Bronchial epithelial cell (primary cell): ENCODE measurements at places on chromosomes 3 and 15.

- DNase-seq, result no peak
These were observed 827.6 kb upstream of the CFAP20DC start for GRCh38 chr3:59877263-59878037.

DNA sequence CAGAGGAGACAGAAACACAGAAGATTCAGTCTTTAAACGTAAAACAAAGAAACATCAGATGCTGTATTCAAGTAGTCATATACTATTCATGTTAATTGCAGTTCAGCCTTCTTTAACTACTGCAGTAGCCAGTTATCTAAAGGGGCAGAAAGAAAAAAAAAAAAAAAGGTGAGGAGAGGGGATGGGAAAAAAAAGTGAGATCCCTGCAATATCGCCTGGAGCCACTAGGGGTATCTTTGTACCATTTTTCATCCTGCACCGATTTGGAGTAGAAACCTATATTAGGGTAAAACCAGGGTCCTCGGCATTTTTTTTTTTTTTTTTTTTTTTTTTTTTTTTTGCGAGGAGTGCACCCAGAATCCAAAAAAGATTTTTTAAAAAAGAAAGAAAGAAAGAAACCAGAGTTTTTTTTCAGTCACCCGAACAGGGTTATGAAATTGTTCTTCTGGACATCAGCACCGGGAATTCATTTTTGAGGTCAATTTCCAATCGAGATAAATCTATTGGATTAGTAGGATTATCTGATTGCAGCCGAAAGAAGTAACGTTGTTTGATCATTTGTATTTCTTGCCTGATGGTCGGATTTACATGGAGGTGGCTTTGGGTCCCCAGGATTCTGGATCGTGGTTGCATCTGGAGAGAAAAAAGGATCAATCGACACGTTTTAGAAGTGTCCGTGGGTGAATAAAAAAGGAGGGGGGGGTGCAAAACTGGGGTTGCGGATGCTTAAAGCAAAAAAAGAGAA lies 186.7 kb downstream of the NLGN1 start:
- peak; percentile 10 for DNase-seq

GRCh38 chr3:40190056-40190455 lies 119.5 kb upstream of the EIF1B start:
- DNase-seq, result no peak

- no peak for DNase-seq
These were observed 7.7 kb downstream of the IGDCC4 start for GRCh38 chr15:65414841-65415621.

DNA sequence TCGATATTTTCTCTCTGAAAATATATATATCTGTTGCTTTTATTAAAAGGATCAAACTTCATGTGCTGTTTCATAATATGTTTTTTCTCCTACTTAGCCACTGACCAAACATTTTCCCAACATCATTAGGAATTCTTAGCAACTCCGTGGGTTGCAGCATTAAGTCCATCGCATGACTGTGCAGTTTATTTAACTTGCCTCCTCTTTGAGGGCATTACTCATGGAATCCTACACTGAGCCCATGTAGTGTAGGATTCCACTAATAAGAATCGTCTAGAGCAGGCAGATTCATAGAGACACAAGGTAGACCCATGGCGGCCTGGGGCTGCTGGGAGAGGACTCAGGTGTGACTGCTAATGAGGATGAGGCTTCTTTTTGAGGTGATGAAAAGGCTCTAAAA lies 49.3 kb downstream of the CMTM6 start:
- no peak for DNase-seq

- no peak for DNase-seq
These were observed 27.7 kb downstream of the SRPRB start for GRCh38 chr3:133833267-133833666.

- peak; percentile 80 for DNase-seq
These were observed 9.8 kb downstream of the RAB27A start for GRCh38 chr15:55279746-55280351.

- DNase-seq, result no peak
These were observed 83.9 kb upstream of the MYO5C start for GRCh38 chr15:52379395-52380106.

DNA sequence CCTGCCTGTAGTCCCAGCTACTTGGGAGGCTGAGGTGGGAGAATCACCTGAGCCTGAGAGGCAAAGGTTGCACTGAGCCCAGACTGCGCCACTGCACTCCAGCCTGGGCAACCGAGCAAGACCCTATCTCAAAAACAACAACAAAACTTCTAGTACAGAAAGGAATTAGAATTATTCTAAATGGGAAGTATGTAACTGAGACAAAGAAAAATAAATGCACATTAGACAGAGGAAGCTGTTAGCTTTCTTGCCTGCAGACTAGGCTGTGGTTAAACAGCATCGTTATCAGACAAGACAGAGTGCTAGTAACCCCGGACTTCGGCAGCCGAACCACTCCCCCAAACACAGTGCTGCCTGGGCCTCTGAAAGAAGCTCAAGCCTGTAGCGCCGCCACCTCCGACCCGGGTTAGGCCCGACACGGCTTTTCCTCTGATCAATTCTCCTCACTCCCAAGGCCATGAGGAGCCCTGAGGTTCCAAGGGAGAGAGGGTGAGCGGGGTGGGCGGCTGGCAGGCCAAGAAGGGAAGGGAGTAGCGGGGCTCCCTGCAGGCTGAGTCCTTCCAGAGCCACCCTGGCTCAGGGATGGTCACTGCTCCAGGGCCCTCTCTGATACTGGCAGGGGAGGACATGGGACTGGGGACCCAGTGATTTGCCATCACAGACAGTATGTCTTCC lies 44.8 kb upstream of the MUC4 start:
- no peak for DNase-seq

GRCh38 chr3:178304758-178305467 lies 231.3 kb upstream of the KCNMB2 start:
- peak; percentile 48 for DNase-seq

GRCh38 chr3:127038923-127039581 lies 56.1 kb downstream of the PLXNA1 start:
- DNase-seq, result no peak

DNA sequence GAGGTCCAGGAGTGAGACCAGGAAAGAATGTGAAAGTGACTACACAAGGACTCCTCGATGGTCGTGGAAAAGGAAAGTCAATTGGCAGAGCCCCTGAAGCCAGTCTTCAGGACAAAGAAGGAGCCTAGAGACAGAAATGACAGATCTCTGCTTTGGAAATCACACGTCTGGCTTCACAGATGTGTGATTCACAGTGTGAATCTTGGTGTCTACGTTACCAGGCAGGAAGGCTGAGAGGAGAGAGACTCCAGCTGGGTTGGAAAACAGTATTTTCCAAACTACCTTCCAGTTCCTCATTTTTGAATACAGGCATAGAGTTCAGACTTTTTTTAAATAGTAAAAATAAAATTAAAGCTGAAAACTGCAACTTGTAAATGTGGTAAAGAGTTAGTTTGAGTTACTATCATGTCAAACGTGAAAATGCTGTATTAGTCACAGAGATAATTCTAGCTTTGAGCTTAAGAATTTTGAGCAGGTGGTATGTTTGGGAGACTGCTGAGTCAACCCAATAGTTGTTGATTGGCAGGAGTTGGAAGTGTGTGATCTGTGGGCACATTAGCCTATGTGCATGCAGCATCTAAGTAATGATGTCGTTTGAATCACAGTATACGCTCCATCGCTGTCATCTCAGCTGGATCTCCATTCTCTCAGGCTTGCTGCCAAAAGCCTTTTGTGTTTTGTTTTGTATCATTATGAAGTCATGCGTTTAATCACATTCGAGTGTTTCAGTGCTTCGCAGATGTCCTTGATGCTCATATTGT lies 6.0 kb downstream of the CCR2 start:
- no peak for DNase-seq

DNA sequence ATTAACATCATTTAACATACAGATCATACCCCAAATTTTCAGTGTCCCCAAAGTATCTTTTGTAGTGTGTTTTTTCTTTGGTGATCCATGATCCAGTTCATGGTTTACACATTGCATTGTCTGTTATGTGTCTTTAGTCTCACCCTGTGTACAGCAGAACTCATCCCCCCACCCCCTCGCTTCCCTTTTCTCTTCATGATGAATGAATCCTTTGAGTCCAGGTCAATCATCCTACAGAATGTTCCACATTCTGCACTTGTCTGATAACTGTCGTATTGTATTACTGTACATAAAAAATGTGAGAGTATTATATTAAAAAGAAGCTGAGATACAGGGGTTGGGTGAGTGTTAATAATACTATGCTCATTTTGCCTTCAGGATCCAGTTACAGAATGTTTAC lies 14.6 kb upstream of the NIT2 start:
- no peak for DNase-seq

- peak; percentile 63 for DNase-seq
These were observed 227.1 kb upstream of the CGNL1 start for GRCh38 chr15:57149196-57149595.

- peak; percentile 71 for DNase-seq
These were observed 397.6 kb downstream of the FOXP1 start for GRCh38 chr3:71185733-71186455.

DNA sequence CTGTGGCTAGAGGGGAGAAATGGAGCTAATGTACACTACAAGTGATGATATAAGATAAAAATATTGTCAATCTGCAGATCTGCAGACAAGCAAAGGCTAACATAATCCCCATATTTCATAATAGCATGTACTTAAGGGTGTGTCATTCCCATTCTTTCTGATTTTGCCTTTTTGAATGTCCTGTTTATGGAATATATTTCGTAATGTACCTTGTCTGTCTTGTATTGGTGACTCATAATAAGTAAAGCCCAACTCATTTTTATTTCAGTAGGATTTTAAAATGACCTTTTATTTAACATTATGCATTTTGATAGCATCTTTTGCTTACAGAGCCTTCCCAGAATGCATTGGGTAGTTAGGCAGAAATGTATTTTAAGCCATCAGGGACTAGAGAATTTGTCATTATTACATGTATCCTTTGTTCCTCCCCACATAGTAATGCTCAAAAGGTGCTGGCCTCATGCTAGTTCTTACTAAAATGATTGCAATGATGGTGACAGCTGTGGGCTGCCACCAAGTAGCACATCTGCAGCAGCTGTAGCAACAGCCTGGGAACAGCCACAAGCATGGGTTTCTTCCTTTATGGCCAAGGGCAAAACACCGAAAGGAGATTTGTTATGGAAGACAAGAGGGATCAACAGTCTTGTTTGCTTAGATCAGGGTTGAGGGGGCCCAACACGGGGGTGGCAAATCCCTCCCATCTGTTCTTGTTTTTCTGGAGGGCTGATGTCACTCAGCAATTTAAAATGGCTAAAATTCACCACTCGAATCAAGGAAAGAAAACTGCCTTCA lies 188.5 kb downstream of the CADPS start:
- DNase-seq, result peak; percentile 96

- no peak for DNase-seq
These were observed 411.8 kb upstream of the GRM7 start for GRCh38 chr3:6449099-6449498.

GRCh38 chr15:71092056-71092600 lies 23.1 kb upstream of the THSD4 start:
- no peak for DNase-seq

DNA sequence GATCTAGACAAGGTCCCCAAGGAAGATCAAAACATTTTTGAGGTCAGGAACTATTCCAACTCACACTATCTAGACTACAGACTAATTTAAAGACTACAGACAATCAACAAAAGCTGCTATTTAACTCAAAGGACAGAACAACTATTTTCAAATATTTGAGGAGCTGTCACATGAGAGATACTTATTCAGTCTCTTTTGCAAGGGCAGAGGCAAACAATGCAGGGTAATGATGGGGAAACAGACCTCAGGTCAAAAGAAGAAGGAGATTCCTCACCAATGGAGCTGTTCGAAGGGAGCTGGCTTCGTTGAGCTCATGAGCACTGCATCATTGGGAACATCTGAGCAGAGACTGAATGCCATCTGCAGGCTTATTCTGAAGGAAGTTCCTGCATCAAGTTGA lies 231.9 kb downstream of the DTWD1 start:
- no peak for DNase-seq

DNA sequence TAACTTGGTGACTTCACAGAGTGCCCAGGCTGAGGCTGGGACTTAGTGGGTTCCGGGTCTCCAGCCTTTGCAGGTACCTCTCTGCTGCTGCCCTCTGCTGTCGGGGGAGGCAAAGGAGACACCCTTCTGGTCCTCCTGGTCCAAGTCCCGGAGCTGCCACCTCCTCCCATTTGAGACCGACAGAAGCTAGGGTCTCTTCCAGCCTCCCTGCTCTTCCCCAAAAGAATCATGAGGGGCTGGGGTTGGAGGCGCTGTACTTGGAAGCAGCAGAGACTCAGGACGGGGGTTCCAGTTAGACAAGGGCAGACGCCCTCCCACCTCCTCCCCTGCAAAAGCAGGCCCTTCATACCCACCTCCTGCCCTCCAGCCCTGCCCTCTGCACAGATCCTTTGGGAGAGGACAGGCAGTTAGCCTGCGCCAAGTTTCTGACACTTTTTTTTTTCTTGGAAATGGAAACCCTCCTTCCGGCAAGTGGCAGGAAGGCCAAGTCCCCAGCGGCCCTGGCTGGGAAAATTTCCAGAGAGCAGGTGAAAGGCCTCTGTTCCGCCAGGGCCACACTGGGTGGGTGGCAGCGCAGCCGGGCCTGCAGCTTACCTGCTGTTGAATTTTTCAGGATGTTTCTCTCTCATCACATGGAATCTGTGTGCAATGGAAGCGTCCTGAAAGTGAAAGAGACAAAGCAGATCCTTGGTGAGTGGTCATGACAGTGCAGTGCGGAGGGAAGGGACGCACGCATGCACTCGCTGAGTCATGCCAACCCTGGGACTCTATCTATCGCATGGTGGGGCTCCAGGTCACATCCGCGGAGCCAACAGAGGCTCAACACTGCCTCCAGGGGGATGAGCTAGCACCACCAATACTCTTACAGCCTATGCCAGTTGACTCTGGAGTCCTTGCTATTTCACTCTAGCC lies 119.9 kb downstream of the DGKG start:
- DNase-seq, result peak; percentile 63

DNA sequence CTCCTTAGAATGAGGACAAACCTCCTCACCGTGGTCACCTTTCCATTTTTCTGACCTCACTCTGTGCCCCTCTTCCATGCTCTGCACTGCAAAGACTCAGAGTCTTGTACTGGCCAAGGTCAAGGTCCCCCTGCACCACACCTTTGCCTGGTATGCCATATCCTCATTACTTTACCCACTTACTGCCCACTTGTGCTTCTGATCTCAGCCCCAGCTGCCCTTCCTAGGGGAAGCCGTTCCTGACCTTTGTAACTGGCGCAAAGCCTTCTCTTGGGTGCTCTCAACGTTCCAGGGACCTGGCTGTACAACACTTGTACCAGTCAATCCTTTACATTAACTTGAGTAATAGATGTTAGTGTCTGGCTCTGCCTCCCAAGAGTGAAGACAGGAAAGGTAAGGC lies 256.0 kb downstream of the SV2B start:
- DNase-seq, result no peak

- DNase-seq, result peak; percentile 73
These were observed 30.3 kb upstream of the VEPH1 start for GRCh38 chr3:157533298-157534070.

DNA sequence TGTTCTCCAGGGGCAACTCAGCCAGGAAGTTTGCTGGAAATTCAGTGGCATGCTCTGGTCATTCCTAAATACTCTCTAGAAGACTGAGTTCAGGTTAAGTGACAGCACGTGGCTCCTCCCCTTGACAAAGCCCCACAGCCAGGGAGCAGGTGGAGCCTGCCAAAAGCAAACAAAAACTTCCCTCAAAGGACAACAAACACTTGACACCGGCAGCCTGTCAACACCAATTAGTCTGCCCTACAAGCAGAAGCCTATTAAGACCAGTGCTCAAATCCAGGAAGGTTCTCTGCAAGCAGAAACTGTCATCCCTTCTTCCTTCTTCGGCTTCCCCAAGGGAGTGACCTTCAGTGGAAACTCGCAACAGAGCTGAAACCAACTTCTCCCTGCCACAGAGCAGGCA lies 5.0 kb downstream of the MEX3B start:
- DNase-seq, result no peak

GRCh38 chr3:188468662-188469061 lies 314.7 kb downstream of the LPP start:
- no peak for DNase-seq
